ENCODE measurements at places on chromosomes 5 and 9. TPM values are rescaled to one million over a fixed set of nuclear protein-coding genes. Genes with fewer than 3 reads are reported as not detected.
A peak's percentile ranks its signal among the peaks of the same experiment; 100 is the strongest.

The NUTM2G gene
- not detected for total RNA-seq

The TLR4 gene
- 2.7 TPM for total RNA-seq

DNA sequence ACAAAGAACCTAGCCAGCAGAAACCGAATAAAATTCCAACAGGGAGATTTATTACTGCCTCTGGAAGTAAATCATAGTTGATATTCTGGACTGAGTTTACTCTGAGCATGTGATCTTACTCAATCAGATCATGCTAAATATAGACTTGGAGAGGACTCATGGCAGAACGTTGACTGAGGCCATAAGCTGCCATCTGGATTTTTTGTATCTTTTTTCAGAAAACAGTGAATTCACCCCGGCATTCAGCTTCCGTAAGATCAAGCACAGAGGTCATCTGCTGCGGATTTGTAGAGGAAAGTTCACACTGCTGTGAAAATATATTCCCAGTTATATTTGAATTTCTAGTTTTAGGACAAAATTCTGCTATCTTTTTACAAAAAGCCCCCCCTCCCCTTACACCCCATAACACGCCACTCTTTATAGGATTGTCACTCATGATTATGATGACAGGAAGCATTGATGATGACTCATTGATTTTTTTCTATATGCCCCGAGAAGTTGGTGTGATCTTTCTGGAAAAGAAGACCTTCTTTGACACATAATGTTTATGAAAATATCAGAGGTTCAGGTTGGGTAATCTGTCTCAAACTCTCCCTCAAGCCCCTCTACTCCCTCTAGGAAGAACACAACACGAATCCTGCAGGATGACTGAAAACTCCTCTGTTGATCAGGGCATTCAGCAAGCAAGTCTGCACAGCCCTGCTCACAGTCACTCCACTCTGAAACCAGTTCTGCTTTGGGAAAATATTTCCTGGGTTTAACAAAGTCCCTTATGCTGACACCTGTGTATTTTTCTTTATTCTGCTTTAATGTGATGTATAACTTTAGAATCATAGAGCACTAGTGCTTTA is 70.8 kb downstream of the NXNL2 start:
- H3K27me3 ChIP-seq = peaks cover 2% of the 10 kb centered on the region
- H3K27ac ChIP-seq = no peak overlapping the region
- H3K36me3 ChIP-seq = no peaks in the 10 kb centered on the region
- H3K4me3 ChIP-seq = no peak overlapping the region
- DNase-seq = no peak
- H3K4me1 ChIP-seq = peaks cover 5% of the 10 kb centered on the region

DNA sequence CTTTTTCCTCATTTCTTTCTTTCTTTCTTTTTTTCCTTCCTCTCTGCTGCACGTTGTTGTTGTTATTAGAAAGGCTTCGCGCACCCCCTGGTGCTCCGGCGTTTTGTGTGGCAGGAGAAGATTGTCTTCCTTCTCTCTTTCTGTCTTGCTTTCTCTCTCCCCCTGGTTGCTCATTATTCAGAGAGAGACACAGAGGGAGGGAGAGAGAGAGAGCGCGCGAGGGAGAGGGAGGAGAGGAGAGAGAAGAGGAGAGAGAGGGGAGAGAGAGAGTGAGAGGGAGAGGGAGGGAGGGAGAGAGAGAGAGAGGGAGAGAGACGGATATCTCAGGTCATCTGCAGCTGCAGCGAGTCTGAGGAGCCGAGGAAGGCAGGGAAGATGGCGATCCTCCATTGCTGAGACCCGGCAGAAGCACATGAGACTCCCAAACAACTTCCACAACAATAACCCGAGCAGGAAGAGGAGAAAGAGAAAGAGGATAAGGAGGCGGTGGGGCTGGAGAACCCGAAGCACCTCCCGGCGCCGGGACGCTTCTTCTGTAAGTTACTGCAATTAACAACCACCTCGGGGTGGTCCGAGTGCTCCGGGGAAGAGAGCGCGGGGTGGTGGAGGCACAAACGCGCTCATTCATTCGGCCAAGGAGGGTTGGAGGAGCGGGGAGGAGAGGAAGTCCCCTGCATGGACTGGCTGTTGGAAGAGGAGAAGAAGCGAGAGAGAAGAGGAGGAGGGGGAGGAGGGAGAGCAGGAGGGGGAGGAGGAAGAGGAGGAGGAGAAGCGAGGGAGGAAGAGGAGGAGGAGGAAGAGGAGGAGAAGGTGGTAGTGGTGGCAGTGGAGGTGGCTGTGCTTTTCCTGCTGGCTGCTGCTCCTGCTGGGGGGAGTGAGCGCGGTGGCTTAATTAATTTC is at the start of gene ZNF462:
TSS of gene ZNF462 (plus strand) at position 346 of the 900 bp plus-strand sequence. CDS start 60,218 bp downstream, outside the sequence.
- peaks cover 30% of the 10 kb centered on the region for H3K4me1 ChIP-seq
- peak within 1 kb of the TSS; percentile 91 for H3K27ac ChIP-seq
- peak; percentile 73 for DNase-seq

DNA sequence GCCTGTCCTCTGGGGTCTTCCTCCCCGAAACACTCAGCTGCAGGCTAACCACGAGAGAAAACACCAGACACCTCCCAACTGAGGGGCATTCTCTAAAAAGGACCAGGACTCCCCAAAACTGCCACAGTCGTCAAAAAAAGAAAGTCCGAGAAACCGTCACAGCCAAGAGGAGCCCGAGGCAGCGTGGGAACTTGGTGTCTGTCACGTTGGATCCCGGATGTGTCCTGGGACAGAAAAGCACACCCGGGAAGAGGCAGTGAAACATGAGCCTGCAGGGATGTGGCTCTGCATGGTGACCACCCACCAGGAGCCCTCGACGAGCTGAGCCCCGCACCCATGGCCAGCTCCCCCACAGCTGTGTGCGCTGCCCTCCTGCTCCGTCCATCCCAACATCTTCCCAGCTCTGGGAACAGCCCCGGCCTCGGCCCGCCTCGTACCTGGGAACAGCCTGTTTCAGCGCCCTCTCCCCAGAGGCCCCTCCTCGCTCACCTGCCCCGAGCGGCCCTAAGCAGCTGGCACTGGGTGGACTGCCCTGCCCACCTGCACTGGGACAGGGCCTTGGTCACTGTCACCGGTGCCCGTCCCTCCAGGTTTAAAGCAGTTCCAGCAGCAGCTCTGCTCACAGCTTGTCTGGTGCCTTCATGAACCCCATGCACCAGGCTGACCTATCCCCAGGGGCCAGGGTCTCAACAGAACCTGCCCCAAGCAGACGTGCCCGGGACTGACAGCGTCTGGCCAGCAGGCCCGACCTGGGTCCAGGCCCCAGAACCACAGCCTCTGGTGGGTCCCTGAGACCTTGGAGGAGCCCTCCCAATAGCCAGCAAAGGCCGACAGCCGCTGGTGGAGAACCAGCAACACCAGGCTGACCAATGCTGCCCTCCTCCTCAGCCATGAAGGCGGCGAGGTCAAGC is 10.9 kb downstream of the SLC12A7 start:
- no peaks in the 10 kb centered on the region for H3K27me3 ChIP-seq
- H3K27ac ChIP-seq = no peak overlapping the region
- H3K4me3 ChIP-seq = no peak overlapping the region
- no peak for DNase-seq
- no peaks in the 10 kb centered on the region for H3K36me3 ChIP-seq
